Activated T-cell treated with anti-CD3 and anti-CD28 coated beads for 1 hour (primary cell): ENCODE measurements at places on chromosomes 12 and 14.

DNA sequence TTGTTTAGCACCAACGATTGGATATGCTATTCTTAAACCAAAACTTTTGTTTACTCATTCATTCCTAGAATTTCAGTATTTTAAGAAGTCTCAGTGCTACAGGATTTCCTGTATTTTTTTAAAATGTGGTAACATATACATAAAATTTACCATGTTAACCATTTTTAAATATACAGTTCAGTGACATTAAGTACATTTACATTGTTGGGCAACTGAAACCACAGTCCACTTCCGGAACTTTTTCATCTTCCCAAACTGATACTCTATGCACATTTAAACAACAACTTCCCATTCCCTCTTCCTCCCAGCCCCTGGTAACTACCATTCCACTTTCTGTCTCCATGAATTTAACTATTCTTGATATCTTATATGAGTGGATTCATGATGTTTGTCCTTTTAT is 30.3 kb downstream of the PDE3A start:
- DNase-seq = no peak

DNA sequence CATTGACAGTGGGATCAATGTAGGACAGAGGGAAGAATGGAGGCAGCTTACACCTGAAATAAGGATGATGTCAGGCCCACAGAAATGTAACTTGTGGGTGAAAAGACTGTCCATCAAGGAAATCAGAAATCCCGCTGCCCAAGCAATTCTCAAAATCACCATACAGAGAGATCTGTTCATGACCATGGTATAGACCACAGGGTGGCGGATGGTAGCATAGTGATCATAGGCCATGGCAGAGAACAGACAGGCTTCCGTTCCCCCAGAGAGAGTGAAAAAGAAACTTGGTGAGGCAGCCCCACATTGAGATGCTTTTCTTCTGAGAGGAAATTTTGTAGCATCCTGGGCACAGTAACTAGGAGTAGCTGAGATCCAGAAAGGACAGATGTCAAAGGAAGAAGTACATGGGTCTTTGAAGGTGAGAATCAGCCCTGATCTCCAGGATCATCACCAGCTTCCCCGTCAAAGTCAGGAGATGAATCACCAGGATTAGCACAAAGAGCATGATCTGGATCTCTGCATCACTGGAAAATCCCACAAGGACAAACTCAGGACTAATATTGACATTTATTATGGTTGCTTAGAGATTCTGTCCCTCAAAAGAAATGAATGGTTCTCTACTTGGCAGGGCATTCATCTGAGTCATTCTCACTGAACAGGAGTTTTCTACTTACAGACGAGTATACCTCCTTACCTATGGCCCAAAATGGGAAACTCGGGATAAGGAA is 5.5 kb upstream of the ZNF641 start:
- DNase-seq = no peak

GRCh38 chr12:87381742-87382141 is 647.5 kb downstream of the C12orf50 start:
- DNase-seq = no peak

DNA sequence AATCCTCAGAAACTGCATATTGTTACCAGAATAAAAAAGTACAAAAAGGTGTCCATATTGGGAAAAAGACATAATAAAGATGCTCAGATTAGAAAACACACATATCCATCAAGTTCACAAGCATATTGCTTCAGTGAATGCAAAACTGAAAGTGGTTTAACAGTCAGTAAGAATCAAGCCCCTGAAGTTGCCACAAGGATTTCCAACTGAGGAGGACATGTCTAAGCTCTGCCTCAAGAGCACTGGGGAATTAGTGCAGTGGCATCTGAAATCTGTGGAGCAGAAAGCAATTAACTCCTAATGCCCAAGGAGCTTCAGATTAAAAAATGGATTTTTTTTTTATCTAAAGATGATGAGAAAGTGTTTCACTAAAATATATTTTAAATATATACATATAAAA is 113.2 kb downstream of the DENND5B start:
- no peak for DNase-seq

DNA sequence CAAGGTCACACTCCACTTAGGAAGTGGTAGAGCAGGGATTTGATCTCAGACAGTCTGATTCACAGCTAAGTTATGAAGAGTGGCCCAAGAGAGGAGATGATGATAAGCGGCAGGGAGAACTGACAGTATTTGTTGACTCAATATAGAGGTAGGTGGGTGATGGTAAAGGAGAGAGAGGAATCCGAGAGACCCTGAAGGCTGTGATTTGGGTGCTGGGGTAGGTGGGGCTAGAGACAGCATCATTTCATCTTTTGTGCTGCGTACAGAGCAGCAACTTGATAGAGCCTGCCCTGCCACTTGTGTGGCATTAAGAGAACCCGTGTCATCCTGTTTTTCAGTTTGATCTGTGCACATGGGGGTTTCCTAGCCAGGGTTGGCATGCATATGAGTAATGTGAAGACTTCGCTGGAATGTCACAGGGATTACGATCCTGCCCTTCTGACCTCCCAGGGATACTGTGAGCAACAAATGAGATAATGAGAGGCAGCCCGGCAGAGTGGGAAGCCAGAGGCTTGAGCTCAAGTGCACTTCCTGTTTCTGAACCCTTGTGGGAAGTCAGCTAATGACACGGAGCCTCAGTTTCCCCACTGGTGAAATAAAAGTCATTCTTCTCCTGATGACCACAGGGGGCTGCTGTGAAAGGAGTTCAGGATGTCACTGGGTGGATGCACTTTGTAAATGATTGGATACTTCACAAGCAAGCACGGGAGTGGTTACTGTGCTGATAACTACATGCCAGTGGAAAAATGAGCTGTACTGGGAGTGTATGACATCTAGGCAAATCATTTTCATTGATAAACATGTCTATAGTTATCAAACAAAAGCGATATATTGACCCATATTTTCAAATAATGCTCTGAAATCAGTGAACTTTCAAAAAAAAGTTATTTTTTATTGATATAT is 59.5 kb upstream of the IGF1 start:
- no peak for DNase-seq
